ENCODE measurements at places on chromosomes 7 and 10.

- no peak for DNase-seq
Observed at GRCh38 chr7:112110651-112111050, 95.5 kb downstream of the DOCK4 start.

DNA sequence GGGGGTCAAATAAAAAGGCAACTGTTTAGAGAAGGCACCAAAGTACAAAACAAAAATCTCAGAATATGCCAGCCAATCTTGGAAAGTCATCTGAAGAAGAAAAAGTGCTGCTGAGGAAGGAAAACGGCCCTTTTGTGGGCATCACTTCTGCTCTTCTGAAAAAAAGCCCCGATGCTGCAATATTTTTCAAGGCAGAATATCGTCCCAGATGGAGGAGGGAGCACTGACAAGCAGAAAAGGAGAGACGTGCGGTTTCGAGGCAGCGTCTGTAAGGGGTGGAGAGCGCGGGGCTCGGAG is 959 bp upstream of the ATRNL1 start:
- DNase-seq, result no peak

DNA sequence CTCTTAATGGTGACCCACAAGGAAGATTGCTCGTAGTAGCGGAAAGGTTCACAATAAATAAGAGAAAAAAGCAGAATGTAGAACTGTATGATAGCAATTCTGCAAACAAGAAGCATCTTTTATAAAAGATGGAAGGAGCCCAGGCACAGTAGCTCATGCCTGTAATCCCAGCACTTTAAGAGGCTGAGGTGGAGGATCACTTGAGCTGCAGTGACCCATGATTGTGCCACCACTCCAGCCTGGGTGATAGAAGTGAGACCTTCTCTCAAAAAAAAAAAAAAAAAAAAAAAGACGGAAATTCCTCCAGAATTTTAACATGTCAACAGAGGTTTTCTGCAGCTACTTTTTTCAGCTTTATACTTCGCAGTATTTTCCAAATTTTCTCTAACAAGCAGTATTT is 13.2 kb downstream of the GATAD1 start:
- no peak for DNase-seq

GRCh38 chr10:127376071-127376470 is 173.0 kb upstream of the NPS start:
- DNase-seq, result no peak

DNA sequence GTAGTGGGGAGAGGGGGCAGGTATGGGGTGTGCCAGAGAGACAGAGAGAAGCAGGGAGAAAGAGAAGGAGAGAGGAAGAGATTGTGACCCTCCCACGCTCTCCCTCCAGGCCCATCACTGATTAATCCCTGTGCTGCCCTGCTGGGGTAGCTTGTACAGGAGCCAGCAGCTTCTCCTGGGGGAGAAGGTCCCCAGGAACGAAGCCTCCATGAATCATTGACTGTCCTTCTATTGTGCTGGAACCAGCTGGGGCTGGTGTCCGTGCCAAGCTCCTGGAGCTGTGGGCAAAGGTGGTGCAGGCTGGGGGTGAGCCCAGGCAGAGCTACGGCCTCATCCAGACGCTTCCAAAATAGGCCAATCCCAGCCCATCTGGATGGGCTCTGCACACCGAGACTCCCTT is 20.9 kb downstream of the AQP1 start:
- DNase-seq, result no peak

DNA sequence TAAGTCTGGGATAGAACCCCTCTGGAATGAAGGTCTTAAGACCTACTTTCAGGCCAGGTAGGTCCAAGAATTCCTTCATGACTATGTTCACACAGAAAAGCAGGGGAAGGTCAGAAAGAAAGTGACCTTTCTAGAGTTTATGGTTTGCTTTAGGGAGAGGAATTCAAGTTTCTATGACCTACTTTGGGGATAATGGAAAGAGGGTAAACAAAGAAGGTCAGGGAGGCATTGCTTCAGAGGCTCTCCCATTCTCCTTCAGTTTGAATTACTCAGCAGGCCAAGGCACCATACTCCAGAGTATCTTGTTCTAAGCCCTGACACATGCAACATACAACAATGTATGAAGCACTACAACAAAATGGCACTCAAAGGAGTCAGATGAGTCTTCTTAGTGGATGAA is 11.5 kb upstream of the MACC1 start:
- no peak for DNase-seq

- no peak for DNase-seq
Observed at GRCh38 chr10:128210215-128211063, 84.2 kb upstream of the MKI67 start.

DNA sequence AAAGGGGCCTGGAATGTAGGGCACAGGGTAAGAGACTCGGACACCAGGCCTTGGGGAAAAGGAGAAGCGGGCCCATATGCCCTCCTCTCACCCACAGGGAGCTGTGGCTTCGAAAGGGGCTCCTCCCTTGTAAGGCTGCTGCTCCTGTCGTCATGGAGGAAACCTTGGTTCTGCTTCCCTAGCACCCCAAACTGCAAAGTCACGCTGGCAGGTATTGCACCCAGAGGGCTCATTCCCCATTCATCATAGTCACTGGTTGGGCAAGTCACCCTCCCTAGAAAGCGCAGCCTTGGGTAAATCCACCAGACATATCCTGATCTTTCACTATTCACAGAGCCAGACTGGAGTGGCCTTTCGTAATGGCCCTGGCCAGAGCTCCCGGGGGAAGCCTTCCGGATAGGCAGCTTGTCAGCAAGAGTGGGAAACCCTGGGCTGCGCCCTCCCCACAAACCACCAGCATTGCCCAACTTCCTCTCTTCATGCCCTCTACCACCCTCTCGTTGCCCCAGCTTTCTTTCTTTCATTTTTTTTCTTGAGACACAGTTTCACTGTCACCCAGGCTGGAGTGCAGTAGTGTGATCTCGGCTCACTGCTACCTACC is 121.0 kb downstream of the HIP1 start:
- DNase-seq, result no peak

DNA sequence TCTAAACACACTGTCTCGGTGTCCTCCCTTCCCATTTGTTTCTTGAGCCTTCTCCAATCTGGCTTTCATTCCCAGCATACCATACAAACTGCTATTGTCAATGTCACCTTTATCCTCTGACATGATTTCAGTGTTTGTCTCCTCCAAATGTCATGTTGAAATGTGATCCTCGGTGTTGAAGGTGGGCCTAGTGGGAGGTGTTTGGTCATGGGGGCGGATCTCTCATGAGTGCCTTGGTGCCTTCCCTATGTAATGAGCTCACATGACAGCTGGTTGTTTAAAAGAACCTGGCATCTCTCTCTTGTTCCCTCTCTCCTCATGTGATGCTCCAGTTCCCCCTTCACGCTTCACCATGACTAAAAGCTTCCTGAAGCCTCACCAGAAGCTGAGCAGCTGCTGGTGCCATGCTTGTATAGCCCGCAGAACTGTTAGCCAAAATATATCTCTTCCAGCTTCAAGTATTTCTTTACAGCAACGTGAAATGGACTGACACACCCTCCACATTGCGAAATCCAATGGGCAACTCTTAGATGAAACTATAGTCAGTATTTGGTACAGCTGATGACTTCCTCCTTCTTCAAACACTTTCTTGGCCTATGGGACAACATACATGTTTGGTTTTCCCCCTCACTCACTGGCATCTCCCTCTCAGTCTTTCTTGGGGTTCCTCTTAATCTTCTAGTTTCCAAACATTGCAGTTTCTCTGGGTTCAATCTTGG is 27.8 kb downstream of the RNLS start:
- no peak for DNase-seq

DNA sequence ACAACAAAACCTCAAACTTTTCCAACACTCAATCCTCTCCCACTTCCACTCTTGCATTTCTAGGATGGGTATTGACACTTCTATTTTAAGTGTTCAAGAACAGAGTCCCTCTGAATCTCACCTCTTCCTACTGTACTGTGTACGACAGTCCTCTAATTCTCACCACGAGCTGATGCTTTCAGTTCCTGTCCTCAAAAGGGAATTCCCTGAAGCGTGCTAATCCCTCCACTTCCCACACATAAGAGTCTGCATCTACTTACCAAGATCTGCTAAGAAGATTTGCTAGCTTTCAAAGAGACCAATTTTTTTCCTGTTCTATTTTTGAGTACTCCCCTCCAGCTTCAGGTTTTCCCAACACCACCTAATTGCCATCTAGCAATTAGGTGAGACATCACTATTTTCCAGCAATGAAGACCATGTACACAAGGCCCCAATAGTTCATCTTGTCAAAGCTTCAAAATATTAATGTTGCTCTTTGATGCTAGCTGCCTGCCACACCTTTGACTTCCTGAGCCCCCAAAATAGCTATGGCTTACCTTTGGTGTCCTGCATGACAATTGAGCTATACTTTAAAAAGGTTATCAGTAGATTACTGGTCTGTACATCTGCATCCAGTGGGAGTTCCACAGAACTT is 54.4 kb downstream of the ARMH3 start:
- DNase-seq, result no peak

GRCh38 chr10:125217990-125218675 is 57.8 kb upstream of the CTBP2 start:
- DNase-seq, result no peak

DNA sequence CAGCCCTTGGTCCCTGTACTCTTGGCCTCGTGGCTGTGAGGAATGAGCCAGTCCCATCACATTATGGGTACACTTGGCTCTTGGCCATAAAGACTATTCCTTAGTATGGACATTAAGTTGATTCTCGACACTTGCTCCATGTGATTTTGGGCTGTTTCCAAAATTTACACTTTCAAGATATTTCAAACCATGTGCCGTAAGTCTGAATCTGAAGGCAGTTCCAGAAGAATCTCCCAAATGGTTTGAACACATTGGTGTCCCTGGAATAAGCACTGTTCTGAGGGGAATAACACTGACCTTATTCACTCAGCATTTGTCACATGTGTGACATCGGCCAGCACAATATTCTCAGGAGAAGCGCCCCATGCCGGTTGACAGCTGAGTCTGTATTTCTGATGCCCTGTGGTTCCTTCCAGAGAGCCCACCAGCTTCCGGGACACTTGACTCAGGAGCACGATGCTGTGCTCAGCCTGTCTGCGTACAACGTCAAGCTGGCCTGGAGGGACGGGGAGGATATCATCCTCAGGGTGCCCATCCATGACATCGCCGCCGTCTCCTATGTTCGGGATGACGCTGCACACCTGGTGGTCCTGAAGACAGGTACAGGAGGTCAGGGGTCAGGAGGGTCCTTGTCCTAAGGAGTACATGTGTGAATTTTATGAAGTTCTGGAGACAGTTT is 24.6 kb downstream of the NACAD start:
- DNase-seq, result no peak

DNA sequence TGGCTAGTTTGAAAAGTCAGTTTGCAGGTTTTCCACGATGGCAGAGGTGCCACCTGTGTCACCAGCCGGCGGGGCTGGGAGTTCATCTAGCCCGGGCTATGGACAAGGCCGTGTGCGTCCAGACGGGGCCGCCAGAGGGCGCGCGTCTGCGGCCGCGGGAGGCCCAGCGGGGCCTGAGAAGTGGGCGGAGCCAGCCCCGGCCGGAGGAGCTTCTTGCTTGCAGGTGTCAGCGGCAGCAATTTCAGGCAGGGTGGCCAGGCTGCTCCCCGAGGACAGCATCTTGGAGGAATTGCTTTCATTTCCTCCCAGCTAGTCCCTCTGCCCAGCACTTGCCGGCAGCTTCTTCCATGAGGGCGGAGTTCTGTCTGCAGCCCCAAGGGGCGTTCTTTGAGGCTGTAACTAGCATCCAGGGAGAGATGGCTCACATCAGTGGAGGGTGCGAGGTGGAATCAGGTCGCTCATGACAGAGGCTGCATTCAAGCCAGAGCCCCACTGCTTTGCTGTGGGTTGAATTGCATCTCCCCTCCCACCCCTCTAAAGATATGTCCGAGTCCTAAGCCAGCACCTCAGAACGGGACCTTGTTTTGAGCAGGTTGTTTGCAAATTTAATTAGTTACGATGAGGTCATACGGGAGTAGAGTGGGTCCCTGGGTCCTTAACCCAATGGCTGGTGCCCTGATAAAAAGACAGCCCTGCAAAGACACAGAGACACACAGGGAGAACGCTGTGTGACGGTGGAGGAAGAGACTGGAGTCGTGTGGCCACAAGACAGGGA is 85.9 kb upstream of the MKI67 start:
- peak; percentile 6 for DNase-seq

- peak; percentile 23 for DNase-seq
Observed at GRCh38 chr10:116201011-116201410, 72.0 kb downstream of the GFRA1 start.

GRCh38 chr7:84583331-84583730 is 388.7 kb upstream of the SEMA3A start:
- DNase-seq, result no peak

DNA sequence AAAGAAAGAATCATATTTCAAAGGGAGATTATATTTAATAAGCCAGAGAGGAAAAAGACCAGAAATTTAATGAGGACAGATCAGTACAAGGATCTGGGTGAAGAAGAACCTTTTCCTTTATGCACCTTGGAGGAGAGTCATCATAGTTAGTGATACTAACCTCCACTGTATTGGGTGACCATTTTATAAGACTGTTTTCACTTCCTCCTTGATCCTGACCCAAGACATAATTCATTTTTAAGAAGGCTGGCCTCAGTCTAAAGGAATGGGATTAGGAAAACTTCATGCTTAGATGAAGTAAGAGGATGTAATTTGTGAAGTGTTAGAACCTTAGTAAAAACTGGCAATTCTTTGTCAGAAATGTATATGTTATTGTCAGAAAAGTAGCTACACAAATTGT is 68.6 kb downstream of the ADAM22 start:
- DNase-seq, result no peak

- no peak for DNase-seq
Observed at GRCh38 chr7:16880554-16880953, 1.2 kb downstream of the AGR3 start.

DNA sequence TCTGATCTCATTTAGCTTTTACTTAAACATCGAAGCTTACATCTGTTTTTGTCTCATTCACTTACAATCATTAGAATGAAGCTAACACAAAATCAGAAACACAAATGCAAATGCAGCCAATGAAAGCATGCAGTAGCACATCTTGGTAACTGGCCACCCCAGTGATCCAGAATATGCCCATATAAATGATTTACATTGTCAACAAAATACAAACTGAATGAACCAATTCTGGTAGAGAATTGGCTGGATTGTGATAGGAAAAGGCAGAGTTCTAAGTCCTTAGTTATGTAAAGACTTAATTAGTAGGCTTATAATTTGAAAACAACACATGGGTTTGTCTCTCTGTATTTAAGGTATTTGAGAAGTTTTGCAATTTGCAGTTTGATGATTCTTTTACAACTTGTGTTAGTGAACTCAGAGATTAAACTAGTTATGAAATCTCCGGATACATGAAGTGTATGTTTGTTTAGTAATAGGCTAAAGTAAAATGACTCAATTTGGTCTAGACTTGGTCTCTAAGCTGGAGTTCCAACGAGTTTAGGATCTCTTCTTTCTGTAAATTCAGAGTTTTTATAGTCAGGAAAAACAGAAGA is 21.2 kb downstream of the TECTB start:
- no peak for DNase-seq

All from fibroblast of skin of left biceps (primary cell).